ENCODE measurements at places on chromosomes 13 and 19.

DNA sequence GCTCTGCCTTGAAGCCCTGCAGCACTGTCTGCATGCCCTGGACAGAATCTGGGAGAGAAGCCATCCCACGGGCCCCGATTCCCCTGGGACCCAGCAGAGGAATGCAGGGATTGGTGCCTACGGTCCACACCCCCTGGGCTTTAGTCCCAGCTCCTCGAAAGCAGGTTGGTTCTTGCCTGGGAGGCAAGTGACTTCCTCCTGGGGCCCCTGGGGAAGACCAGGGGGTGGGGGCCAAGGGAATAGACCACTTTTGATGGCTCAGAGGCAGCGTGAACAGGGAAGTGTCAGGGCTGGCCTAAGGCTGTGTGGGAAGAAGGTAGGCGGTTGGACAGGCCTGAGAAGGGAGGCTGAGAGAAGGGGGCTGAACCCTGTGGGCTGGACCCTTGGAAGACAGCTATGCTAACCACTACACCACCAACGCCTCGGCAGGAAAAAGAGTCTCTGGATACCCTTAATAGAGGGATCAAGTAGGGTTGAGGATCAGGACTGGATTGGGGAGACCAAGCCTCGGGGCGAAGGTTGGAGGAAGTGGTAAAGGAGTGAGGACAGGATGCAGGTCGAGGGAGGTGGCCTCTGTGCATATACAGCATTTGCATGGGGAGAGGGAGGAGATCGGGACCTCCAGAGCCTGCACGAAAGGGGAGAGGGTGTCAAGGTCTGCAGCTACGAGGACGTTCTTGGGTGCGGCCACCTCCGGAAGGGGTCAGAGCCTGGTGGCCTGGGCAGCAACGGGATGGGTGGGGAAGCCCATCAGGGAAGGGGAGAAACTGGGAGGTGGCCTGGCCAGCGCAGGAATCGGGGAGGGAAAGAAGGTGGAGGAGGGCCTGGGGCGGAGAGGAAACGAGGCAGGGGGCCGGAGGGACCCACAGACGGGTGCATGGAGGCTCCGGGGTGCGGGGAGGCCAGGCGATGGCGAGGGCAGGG, 709 bp downstream of the DPP9 start:
- DNase-seq: peak; percentile 87

DNA sequence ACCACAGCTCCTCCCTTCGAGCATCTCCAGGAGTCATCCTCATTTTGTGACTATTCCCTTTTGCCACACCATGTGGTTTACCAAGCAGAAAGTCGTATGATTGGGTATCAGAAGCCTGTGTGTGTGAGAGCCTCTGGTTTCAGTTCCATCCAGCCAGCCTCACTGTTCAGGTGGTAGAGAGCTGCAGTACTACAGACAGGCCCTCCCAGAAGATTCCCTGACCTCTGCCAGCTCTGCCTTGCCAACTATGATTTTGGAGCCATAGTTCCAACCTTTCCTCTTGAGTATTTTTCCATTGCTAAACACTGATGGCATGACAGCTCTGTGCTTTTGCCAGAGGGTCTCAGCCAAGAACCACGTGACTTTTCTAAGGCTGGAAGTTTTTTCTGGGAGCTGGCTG, 82.5 kb downstream of the DHRS12 start:
- DNase-seq: no peak

DNA sequence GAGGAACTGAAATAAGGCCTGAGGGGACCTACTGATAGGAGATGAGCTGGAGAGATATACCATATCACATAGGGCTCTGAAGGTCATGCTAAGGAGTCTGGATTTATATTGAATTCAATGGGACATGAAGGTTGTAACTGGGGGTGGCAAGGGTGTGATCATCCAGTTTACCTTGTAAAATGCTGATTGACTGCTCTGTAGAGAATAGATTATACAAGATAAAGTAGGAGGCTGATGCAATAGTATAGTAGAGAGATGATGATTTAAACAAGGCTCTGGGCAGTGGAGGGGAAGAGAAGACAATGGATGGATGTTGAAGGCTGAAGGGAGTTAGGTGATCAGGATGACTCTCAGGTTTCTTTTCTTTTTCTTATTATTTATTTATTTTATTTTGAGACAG, 18.0 kb upstream of the PAN3 start:
- no peak for DNase-seq

- DNase-seq: no peak
These were observed 38.3 kb downstream of the TMED1 start for GRCh38 chr19:10797541-10798256.

DNA sequence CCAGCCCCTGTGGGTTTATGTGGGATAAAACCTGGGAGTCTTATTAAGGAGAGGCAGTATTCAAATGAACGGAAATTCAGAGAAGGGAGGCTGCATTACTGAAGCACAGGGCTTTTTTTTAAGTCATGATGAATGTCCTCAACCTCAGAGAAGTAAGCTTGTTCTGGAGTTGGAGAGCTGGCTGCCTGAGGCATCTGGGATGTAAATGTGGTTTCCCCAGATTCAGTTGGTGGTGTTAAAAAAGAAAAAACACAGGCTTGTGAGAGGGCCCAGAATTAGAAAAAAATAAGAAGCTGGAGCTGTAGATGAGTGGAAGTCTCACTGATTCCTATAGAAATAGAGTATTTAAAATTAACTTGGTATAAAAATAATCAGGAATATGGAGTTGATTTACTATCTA, 64.0 kb upstream of the GPR12 start:
- no peak for DNase-seq

DNA sequence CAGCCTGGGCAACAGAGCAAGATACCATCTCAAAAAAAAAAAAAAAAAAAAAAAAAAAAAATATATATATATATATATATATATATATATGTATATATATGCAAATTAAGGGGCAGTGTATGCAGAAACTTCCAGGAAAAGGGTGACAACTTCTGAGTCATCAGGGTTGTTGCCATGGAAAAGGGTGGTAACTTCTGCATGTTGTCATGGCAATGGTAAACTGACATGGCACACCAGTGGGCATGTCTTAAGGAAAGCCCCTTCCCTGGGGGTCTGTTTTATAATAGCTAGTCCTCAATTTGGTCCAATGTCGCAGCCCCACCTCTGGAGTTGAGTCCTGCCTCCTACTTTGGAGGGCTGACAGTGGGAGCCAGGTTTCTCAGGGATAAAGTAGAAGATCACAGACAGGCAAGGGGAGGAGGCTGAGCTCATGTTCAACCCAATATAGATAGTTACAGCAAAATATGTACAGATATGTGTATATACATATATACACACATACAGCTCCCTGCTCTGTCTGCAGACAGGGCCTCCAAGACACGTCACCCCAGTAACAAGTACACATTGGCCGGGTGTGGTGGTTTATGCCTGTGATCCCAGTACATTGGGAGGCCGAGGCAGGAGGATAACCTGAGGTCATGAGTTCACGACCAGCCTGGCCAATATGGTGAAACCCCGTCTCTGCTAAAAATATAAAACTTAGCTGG, 7.2 kb upstream of the FCHO1 start:
- no peak for DNase-seq

GRCh38 chr13:23578411-23579071, 8.3 kb downstream of the TNFRSF19 start:
- DNase-seq: peak; percentile 56
